Lower lobe of right lung (tissue), 2 donors: ENCODE measurements at places on chromosomes 6 and 20. TPM values are rescaled to one million over a fixed set of nuclear protein-coding genes. Genes with fewer than 3 reads are reported as not detected.

Gene TMEM14C
- 81.9 TPM for total RNA-seq

Gene SEMG1
- not detected for total RNA-seq

Gene SCRT2
- not detected for total RNA-seq

Gene REPS1
- total RNA-seq, result 39.1 TPM

Gene C20orf141
- total RNA-seq, result not detected

Gene CRISP3
- 2.5 TPM for total RNA-seq

Gene CST4
- not detected for total RNA-seq

Gene PNLDC1
- 0.27 TPM for total RNA-seq

DNA sequence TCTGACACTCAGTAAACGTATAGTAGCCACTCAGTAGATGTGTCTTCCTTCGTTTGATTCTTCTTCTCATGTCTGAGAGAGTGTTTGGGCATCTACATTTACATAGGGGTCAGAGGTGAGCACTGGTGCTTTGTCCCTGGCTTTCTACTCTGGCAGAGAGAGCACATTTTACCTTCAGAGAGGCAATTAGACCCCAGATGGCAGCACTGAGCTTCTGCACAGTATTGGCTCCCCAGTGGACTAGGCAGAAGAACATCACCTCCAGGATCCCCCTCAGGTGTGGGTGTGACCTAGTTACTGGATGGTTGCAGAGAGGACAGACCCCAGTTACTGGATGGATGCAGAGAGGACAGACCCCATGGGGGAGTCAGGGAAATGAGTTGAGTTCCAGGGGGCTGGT is 327.2 kb downstream of the DHX35 start:
- no peak for DNase-seq

DNA sequence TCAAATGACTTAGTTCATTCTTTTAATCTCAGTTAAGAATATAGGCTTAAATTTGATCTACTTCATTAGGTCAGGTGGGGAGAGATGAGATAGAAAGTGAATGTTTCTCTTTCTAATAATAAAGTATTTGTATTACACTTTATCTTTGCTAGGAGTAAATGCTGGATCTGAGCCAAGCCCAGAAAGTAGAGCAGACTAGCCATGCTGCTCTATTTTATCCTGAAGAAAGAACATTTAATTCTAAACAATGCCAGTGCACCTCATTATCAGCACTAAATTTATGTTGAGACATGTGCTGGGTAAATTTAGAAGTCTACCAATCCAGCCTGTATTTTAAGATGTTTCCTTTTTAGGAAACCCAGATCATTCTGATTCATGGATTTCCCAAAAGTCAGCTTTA is 43.5 kb downstream of the AKIRIN2 start:
- DNase-seq, result no peak

GRCh38 chr20:10179574-10180298 is 38.9 kb upstream of the SNAP25 start:
- DNase-seq, result no peak

DNA sequence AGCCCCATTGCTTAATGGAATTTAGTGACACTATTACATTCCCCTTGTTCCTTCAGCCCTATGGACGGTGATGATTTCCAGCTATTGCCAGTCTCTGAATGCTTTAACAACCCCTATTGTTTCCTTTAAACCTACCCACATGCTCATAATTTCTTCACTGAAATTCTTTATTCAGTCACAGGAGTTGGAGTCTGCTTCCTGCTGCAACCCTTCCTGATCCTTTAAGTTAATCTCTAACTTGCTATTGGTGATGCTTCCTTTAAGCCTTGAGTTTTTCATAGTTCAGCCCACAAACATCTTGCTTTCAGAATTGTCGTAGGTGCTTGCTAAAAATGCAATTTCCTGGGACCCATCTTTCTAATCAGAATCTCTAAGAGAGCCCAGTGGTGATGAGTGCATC is 66.3 kb upstream of the TNFAIP3 start:
- DNase-seq, result no peak

DNA sequence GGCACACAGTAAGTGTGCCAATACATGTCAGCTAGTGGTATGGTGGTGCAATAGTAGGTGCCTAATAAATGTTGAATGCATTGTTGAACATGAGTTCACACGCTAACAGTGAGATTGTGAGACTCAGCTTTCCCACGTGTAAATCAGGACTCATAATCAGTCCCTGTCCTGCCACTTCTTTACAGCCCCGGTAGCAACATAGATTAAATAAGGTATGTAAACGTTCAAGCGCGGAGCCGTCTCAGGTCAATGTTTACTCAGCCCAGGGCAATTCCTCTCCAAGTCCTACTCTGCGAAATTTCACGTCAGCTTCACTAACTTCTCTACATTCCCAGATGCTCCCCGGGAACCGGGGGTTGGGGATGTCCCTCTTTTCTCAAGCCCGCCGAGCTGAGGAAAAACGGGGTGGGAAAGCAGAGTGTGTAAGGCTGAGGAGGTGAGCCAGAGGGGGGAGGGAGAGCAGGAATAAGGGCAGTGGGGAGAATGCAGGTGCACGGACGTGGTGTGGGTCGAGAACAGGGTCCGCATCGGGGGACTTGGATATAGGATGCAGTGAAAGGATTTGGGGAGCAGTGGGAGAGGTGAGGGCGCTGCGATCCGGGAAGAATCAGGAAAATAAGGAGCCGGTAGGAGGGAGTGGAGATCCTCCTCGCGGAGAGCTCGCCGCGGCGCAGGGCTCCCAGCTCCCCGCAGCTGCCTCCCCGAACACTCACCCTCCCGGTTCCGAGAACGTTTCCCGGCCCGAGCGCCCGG is 544 bp upstream of the TP53INP2 start:
- DNase-seq, result peak; percentile 52

- DNase-seq, result peak; percentile 75
Observed at GRCh38 chr6:15621203-15622044, 41.4 kb downstream of the DTNBP1 start.

GRCh38 chr6:119649531-119649930 is 300.0 kb upstream of the MAN1A1 start:
- DNase-seq, result no peak

- no peak for DNase-seq
Observed at GRCh38 chr6:41021832-41022231, 17.2 kb downstream of the UNC5CL start.

GRCh38 chr6:97925504-97925903 is 642.5 kb upstream of the MMS22L start:
- DNase-seq, result no peak

GRCh38 chr6:104630955-104631354 is 228.8 kb downstream of the HACE1 start:
- no peak for DNase-seq

GRCh38 chr6:30988209-30988825 is 4.8 kb downstream of the MUC21 start:
- DNase-seq, result no peak

DNA sequence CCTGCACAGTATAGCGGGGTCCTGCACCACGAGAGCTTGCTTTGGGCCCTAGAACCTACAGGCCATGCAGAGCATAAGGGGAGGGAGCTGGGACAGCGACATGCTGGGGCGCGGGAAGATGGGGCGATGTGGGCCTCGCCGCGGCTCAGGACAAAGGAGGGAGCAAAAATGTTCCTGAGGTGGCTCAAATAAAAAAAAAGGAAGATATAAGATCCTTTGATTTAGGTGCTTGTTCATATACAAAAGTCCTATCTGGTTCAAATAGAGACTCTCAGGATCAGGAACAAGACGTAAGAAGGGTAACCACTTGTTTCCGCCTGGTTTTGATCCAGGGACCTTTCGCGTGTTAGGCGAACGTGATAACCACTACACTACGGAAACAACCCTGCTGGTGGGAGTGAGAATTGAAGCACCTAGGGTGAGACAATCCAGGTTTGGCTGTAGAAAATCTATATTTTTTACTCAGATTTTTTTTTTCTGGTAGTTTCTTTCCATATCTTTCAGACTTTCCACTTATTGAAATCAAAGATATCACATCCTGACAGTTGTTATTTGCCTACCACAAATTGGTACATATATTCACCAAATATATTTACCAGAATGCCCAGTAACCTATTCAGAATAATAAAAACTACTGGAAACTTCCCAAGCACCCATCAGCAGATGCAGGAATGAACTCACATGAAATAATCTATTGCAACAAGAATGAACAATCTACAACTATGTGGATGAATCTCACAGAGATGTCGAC is 177.9 kb upstream of the ZNF184 start:
- DNase-seq, result no peak

DNA sequence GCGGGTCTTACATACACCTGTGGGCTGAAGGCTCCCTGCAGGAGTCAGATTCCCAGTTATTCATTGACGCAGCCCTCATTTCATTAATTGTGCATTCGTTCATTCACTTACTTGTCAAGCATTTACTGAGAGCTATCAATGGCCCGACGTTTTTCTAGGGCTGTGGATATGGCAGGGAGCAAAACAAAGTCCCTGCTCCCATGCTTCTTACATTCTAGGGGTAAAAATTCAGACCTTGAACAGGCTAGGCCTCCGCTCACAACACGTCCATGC is 369 bp upstream of the NSFL1C start:
- no peak for DNase-seq

- no peak for DNase-seq
Observed at GRCh38 chr6:139364302-139364981, 10.0 kb downstream of the CITED2 start.

DNA sequence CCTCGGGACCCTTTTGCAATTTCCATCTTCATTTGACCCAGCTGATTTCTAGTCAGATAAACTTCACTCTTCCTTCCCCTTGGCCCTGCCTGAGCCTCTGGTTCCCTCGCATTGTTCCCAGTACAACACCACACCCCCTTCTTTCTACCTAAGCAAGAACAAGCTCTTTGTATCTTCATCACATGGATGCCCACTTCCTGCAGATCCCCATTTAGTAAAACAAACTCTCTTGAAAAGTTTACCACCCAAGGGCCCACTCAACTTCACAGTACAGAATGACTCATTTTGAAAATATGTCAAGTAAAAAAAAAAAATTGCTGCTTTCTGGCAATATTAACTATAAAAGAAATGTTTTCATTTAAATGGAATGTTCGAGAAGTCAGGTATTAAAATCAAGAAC is 5.2 kb downstream of the FAXC start:
- no peak for DNase-seq

- DNase-seq, result no peak
Observed at GRCh38 chr6:13708736-13709135, 2.9 kb downstream of the RANBP9 start.

DNA sequence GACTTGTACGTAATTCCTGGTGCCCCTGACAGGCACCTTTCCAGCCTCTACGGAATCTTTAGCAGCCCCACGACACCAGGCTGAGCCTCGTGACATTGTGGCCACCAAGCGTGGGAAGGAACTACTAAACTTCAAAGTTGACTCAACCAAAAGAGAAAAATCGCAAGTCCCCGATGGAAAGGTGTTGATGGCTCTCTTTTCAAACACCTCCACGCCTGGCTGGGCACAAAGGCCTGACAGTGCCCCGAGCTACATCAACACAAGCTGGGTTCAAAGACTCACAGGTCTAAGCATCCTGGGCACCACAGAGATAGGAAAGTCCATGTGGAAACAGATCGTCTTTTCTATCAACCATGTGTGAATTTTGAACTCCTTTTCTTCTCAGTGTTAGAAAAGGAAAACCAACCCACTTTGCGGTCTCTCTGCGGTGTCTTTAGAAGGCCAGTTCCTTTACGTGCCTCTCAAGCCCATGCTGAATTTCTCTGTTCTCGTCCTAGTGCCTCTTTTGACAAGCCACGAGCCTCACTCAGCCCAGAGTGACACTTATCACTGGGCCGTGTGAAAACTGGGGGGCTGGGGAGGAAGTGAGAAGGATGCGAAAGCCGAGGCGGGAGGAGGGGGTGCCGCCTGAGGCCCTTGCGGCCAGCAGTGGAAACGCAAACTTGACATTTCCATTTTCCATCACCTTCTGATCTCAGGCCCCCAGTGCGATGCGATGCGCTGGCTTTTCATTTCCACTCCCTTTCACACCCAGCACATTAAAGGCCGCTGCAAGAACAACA is 59.4 kb downstream of the GFOD1 start:
- DNase-seq, result peak; percentile 56

- DNase-seq, result no peak
Observed at GRCh38 chr20:53141201-53142050, 169.3 kb downstream of the TSHZ2 start.

- no peak for DNase-seq
Observed at GRCh38 chr6:88574031-88574430, 389.4 kb downstream of the RNGTT start.

GRCh38 chr6:70980727-70981126 is 23.9 kb upstream of the B3GAT2 start:
- no peak for DNase-seq

GRCh38 chr20:38187517-38187916 is 22.4 kb upstream of the TGM2 start:
- DNase-seq, result peak; percentile 69

- no peak for DNase-seq
Observed at GRCh38 chr6:76684875-76685274, 612.4 kb upstream of the IMPG1 start.

- no peak for DNase-seq
Observed at GRCh38 chr6:168078175-168078942, 653 bp downstream of the FRMD1 start.

- peak; percentile 88 for DNase-seq
Observed at GRCh38 chr6:33126101-33126714, 50.4 kb downstream of the HLA-DPB1 start.

DNA sequence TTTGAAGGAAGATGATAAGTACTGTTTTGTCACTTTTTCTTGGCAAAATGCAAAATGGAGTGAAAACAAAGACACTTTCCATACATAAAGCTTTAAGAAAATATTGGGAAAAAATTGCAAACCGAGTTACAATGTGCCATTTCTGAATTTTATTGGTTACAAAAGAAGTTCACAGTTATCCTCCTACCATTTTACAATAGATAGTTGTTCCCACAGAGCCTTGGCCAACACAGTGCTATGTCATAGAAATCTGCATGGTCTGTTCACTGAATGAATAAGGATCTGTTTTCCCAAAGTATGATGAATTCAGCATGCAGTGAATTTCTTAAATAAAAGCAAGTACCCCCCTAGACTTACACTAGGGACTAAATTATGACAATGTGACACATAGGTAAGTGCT is 268.2 kb upstream of the POU3F2 start:
- no peak for DNase-seq

GRCh38 chr6:106247293-106247692 is 78.3 kb downstream of the ATG5 start:
- DNase-seq, result no peak

GRCh38 chr6:144843701-144844100 is 558.6 kb downstream of the UTRN start:
- DNase-seq, result no peak

DNA sequence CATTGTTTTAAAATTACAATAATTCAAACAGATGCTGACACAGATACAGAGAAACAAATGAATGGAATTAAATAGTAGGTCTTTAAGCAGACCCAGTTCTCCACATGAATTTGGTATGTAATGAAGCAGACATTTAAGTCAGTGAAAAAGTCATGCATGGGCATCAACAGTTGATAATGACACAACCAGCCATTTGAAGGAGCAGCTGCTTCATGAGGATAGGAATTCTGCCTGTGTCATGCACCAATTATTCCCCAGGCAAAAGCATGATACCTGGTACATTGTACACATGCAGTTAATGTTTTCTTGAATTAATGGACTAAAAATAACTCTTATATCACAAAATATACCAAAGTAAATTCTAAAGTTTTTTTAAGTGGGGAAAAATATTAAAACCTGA is 11.2 kb upstream of the HEY2 start:
- DNase-seq, result no peak
